Natural killer cell treated with Interleukin-12 subunit alpha and Interleukin-12 subunit beta and Interleukin-15 and Interleukin-18, amount 100 ng/mL, for 72 hours (primary cell): ENCODE measurements at places on chromosomes 5 and 9. TPM values are rescaled to one million over a fixed set of nuclear protein-coding genes. Genes with fewer than 3 reads are reported as not detected.

The ALDH7A1 gene
- total RNA-seq, result 0.81 TPM

GRCh38 chr5:125262782-125263181 is 516.3 kb upstream of the ZNF608 start:
- peaks cover 6% of the 10 kb centered on the region for H3K36me3 ChIP-seq
- H3K4me3 ChIP-seq, result no peak overlapping the region
- H3K27ac ChIP-seq, result no peak overlapping the region
- no peaks in the 10 kb centered on the region for H3K4me1 ChIP-seq

DNA sequence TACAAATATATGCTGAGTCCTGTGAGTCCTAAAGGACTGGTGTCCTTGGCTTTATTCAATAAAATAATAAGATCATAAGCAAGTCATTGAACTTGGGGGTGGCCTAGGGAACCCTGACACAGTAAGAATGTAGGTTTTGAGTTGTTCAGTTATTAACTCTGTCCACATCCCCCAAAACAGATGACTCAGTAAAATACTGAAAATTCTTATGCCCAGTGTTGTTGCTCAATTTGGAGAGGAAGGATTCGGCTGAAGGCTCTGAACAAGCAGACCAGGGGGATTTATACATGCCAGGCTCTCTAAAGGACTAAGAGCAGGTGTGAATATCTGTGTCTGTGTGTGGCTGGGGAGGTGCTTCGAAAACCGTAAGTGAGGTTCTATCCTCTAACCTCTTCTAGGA is 173.7 kb downstream of the RMI1 start:
- no peaks in the 10 kb centered on the region for H3K4me1 ChIP-seq
- DNase-seq, result no peak
- no peaks in the 10 kb centered on the region for H3K36me3 ChIP-seq

The DND1 gene
- 3.3 TPM for total RNA-seq

- H3K36me3 ChIP-seq, result no peaks in the 10 kb centered on the region
- H3K4me3 ChIP-seq, result no peak overlapping the region
- H3K27ac ChIP-seq, result no peak overlapping the region
These were observed 461.3 kb downstream of the SPOCK1 start for GRCh38 chr5:137037848-137038247.

GRCh38 chr5:68543212-68543611 is 327.7 kb downstream of the PIK3R1 start:
- no peaks in the 10 kb centered on the region for H3K4me1 ChIP-seq
- DNase-seq, result no peak
- no peak overlapping the region for H3K27ac ChIP-seq
- no peak overlapping the region for H3K4me3 ChIP-seq

- H3K27ac ChIP-seq, result no peak overlapping the region
These were observed 85.1 kb upstream of the RAI14 start for GRCh38 chr5:34570721-34571676.

The PCDHB9 gene
- total RNA-seq, result 0.17 TPM

The CAMK2A gene
- not detected for total RNA-seq

GRCh38 chr9:112194969-112195431 is 19.9 kb upstream of the SUSD1 start:
- H3K27me3 ChIP-seq, result no peaks in the 10 kb centered on the region
- no peak overlapping the region for H3K4me3 ChIP-seq
- no peaks in the 10 kb centered on the region for H3K36me3 ChIP-seq
- peaks cover 8% of the 10 kb centered on the region for H3K4me1 ChIP-seq
- no peak overlapping the region for H3K27ac ChIP-seq

GRCh38 chr5:137300411-137301240 is 198.5 kb downstream of the SPOCK1 start:
- no peak overlapping the region for H3K27ac ChIP-seq
- peaks cover 20% of the 10 kb centered on the region for H3K27me3 ChIP-seq

DNA sequence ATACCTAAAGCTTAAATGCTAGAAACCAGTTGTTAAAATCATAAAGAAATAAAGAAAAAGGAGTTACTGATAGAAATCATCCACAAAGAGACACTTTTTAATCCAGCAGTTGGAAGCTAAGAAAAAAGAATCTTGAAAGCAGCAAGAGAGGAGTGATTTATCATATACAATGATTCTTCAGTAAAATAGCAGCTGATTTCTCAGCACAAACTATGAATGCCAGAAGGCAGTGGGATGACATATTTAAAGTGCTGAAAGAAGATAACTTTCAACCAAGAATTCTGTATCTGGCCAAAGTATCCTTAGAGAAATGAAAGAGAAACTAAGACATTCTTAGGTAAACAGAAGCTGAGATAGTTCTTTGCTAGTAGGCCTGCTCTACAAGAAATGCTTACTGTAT is 366.0 kb downstream of the HTR1A start:
- H3K4me3 ChIP-seq, result no peak overlapping the region
- peaks cover under 1% of the 10 kb centered on the region for H3K36me3 ChIP-seq
- H3K27me3 ChIP-seq, result no peaks in the 10 kb centered on the region
- DNase-seq, result no peak

The PITX1 gene
- not detected for total RNA-seq

The C1QTNF3 gene
- 4.6 TPM for total RNA-seq

The FAM221B gene
- total RNA-seq, result not detected
